ENCODE measurements at places on chromosomes 5 and 9. TPM values are rescaled to one million over a fixed set of nuclear protein-coding genes. Genes with fewer than 3 reads are reported as not detected.

Gene PGM5
- not detected for total RNA-seq

Gene LCN9
- total RNA-seq: not detected

Gene SLC25A2
- total RNA-seq: 0.99 TPM

DNA sequence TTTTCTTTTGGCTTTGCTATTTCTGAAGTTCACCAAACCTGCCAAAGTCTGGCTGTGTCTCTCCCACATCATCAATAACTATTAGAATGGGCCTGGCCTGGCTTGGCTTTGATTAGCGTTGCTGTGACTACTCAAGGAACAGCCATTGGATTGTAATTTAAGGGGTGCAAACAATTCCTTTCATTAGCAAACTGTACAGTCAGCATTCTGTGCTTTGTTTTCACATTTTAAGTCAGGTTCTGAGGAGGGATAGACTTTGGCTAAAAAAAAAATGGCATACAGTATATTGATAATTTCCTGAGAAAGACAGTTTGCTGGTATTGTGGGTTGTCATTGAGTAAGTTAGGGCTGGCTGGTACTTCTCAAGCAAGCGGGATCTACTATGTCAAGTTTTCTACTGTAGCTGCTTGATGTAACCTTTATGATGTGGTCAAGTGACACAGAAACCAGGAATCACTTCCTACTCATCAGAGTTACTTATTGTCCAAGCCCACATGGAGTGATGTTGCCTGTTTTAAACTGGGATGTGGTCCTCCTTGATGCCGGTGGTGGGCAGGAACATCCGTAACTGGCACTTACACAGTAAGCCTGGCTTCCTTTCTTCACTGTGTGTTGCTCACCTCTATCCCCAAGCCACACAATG lies 161.4 kb downstream of the CD180 start:
- no peaks in the 10 kb centered on the region for H3K36me3 ChIP-seq
- no peak overlapping the region for H3K27ac ChIP-seq
- peaks cover 1% of the 10 kb centered on the region for H3K4me1 ChIP-seq
- no peak for DNase-seq
- H3K4me3 ChIP-seq: no peak overlapping the region
- no peaks in the 10 kb centered on the region for H3K27me3 ChIP-seq

GRCh38 chr5:143251190-143251589 lies 152.3 kb downstream of the NR3C1 start:
- DNase-seq: no peak
- H3K27me3 ChIP-seq: no peaks in the 10 kb centered on the region
- peaks cover 1% of the 10 kb centered on the region for H3K4me1 ChIP-seq
- peaks cover 7% of the 10 kb centered on the region for H3K36me3 ChIP-seq
- H3K4me3 ChIP-seq: no peak overlapping the region
- H3K27ac ChIP-seq: no peak overlapping the region

- H3K36me3 ChIP-seq: no peaks in the 10 kb centered on the region
- no peaks in the 10 kb centered on the region for H3K4me1 ChIP-seq
- no peak overlapping the region for H3K27ac ChIP-seq
- DNase-seq: no peak
- no peak overlapping the region for H3K4me3 ChIP-seq
Measured at GRCh38 chr5:139137697-139138096, 60.5 kb downstream of the SIL1 start.

DNA sequence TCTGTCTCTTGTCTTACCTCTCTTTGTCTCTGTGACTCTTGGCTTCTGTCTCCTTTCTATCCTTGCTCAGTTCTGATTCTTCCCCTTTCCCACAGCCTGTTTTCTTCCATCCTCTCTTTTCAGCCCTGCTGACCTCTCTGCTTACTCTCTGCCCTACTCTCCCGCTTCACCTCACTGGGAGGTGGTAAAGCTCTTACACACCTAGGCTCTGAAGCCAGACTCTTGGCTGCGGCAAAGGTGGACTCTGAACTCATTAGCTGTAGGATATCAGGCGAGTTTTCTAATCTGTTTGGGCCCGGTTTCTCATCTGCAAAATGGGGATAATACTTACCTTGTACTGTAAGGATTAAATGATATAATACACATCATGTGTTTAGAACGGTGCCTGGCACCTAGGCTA lies 11.1 kb downstream of the PCDH1 start:
- H3K4me1 ChIP-seq: peaks cover 5% of the 10 kb centered on the region
- no peak for DNase-seq
- H3K4me3 ChIP-seq: no peak overlapping the region
- peaks cover 20% of the 10 kb centered on the region for H3K27me3 ChIP-seq
- no peak overlapping the region for H3K27ac ChIP-seq
- H3K36me3 ChIP-seq: no peaks in the 10 kb centered on the region

DNA sequence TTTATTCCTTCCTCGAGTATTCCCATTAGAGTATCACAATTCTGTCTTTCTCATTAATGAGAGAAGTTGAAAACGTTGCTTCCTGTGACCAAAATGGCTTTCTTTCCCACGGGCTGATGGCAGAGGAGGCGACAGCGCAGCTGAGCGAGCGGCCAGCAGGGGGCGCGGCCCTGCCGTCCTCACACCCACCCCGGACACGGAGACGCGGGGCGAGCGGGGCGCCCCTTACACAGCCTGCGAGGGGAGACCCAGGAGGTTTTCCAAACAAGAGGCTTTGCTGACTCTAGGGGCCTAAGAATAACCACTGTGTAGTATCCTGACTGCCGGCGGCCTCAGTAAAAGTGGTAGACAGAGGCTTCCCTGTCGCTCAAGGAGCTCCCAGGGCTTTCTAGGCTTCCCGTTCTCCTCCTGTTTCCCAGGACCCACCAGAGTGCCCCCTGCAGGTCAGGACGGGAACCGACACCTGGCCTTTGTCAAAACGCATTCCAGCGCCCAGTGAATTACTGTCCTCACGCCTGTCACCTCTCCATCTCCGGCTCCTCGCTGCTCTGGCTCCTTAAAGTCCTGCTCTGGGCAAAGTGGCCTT lies 27.3 kb upstream of the FGF1 start:
- peaks cover 5% of the 10 kb centered on the region for H3K4me1 ChIP-seq
- H3K4me3 ChIP-seq: peak overlapping the region; percentile 74
- peak; percentile 92 for DNase-seq

GRCh38 chr5:109945097-109945678 lies 255.5 kb downstream of the MAN2A1 start:
- H3K4me1 ChIP-seq: peaks cover 19% of the 10 kb centered on the region
- H3K27me3 ChIP-seq: no peaks in the 10 kb centered on the region
- no peak for DNase-seq

DNA sequence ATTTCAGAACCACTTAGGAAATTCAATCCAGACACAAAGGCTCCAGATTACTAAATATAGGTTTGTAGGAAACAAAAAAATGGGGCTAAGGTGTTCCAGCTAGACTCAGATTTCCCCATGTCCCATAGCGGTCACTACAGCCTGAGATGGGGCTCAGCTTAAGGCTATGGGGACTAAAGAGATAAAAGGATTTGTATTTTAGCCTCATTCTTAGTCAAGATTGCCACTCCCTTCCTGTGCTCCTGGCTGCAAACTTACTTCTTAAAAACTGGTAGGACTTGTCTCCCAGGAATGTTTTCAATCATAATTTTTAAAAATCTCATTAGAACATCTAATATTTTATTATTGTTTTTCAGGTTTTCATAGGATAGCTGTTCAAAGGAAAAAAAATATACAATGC lies 253.8 kb upstream of the DAB2 start:
- no peaks in the 10 kb centered on the region for H3K36me3 ChIP-seq
- no peak overlapping the region for H3K4me3 ChIP-seq
- H3K4me1 ChIP-seq: no peaks in the 10 kb centered on the region
- DNase-seq: no peak

- H3K27me3 ChIP-seq: peaks cover 2% of the 10 kb centered on the region
- no peaks in the 10 kb centered on the region for H3K36me3 ChIP-seq
- peaks cover 13% of the 10 kb centered on the region for H3K4me1 ChIP-seq
- no peak overlapping the region for H3K4me3 ChIP-seq
- H3K27ac ChIP-seq: no peak overlapping the region
- no peak for DNase-seq
Measured at GRCh38 chr9:696332-697323, 144.9 kb upstream of the DMRT1 start.

- peaks cover 3% of the 10 kb centered on the region for H3K4me1 ChIP-seq
- no peaks in the 10 kb centered on the region for H3K36me3 ChIP-seq
- no peak for DNase-seq
- H3K4me3 ChIP-seq: no peak overlapping the region
- H3K27me3 ChIP-seq: peaks cover 48% of the 10 kb centered on the region
Measured at GRCh38 chr5:73204332-73204731, 31.3 kb downstream of the TMEM174 start.

DNA sequence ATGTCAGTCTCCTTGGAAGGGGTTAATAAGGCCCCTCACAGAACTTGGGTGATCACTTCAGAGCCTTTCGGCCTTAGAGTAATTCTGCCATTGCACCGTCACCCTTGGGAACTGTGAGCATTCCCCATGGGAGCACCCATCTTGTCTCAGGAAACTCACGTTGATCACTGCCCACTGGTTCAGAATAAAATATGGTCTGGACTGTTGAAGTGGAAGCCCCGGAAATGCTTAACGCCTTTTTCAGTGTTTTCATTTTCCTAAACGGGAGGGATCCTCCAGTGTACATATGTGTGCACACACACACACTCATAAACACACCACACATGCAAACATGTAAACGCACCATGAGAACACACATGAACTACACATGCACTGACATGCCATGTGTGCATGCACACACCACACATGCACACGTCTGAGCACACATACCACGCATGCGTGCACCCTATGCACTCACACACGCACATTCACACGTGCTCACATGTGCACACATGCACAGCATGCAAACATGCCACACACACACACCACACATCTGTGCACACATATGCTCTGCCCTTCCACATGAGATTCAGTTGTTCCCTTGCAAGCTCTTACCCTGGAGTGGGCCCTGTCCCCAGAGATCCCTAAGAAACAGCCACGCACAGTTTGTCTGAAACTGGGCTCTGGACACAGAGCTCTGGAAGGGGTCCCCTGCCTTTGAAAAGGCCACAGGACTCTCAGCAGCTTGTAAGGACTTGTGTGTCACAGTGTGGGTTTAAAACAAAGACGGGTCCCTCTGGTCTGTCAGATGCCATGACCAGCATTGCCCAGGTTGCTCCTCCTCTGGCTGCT lies 17.0 kb downstream of the MRPL36 start:
- peak; percentile 16 for DNase-seq
- H3K27ac ChIP-seq: no peak overlapping the region

DNA sequence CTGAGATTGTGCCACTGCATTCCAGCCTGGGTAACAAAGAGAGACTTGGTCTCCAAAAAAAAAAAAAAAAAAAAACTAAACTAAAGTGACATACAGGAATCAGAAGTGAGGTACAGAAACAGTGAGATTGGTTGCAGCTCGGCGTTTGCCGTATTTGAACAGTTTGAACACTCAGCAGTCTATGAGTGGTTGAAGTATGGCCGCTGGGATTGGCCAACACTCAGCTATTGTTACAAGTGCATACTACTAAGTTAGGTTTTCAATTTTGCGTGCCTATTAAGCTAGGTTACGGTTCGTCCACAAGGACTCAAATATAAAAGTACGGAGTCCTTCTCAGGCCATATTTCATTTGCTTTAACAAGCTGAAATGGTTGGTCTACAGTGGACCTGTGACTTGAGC lies 3.3 kb upstream of the TSC1 start:
- no peak overlapping the region for H3K4me3 ChIP-seq
- H3K36me3 ChIP-seq: no peaks in the 10 kb centered on the region
- no peak overlapping the region for H3K27ac ChIP-seq

GRCh38 chr9:83930881-83931280 lies 9.6 kb upstream of the KIF27 start:
- H3K4me3 ChIP-seq: no peak overlapping the region
- H3K27ac ChIP-seq: no peak overlapping the region

GRCh38 chr5:147359581-147359980 lies 124.8 kb downstream of the STK32A start:
- H3K4me1 ChIP-seq: no peaks in the 10 kb centered on the region
- H3K36me3 ChIP-seq: no peaks in the 10 kb centered on the region
- DNase-seq: no peak

DNA sequence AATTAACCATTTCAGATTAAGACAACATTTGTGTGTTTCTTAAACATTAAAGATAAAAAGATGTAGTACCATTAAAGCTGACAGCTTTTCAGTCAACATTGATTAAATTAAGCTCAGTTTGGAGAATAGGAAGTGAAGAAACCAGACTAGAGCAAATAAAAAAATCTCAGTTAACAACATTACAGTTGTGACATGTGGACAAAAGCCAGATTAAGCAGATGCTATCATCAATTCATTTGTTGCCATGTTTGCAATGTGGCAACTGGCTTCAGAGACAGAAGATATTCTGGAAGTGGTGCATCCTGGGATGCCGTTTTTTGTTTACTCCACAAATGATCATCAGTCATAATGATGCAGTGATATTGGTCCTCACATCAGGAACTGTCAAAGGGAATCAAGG lies 70.3 kb upstream of the CNTLN start:
- no peaks in the 10 kb centered on the region for H3K4me1 ChIP-seq
- no peak overlapping the region for H3K4me3 ChIP-seq
- H3K27ac ChIP-seq: no peak overlapping the region
- no peaks in the 10 kb centered on the region for H3K36me3 ChIP-seq
- DNase-seq: no peak
- no peaks in the 10 kb centered on the region for H3K27me3 ChIP-seq

DNA sequence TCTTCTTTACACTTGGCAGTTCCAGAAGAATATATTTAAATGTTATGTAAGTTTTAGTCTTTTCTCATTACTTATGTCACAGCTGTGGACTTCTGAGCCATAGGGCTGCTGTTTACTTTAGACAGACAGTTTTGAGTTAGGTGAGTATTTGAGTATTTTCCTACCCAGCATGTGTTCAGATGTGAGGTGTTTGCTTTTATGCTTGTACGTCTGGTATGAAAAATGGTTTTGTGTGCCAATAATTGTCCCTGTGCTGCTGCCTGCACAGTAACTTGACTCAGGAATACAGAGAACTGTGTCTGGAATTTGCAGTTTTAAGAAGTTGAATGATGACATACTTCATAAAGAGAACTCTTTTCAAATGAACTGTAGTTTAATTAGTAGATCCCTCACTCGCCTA lies 20.8 kb downstream of the MEGF10 start:
- H3K36me3 ChIP-seq: no peaks in the 10 kb centered on the region
- H3K27ac ChIP-seq: no peak overlapping the region
- peaks cover 1% of the 10 kb centered on the region for H3K4me1 ChIP-seq

- no peaks in the 10 kb centered on the region for H3K4me1 ChIP-seq
- DNase-seq: no peak
- H3K27ac ChIP-seq: no peak overlapping the region
- H3K4me3 ChIP-seq: no peak overlapping the region
- no peaks in the 10 kb centered on the region for H3K36me3 ChIP-seq
Measured at GRCh38 chr5:124527220-124527991, 219.0 kb downstream of the ZNF608 start.
